Mammary microvascular endothelial cell (primary cell): ENCODE measurements at places on chromosomes 16 and 17. TPM values are rescaled to one million over a fixed set of nuclear protein-coding genes. Genes with fewer than 3 reads are reported as not detected.

Gene RPH3AL
- total RNA-seq, result 7.9 and 11.9 TPM in 2 replicates

Gene KCNG4
- not detected in 2 replicates for total RNA-seq

Gene RMI2
- total RNA-seq, result 13.1 and 15.9 TPM in 2 replicates

Gene MXRA7
- 235 and 238 TPM in 2 replicates for total RNA-seq

Gene PDK2
- 9.1 and 12.8 TPM in 2 replicates for total RNA-seq

Gene HS3ST3A1
- 0.07 TPM in 1 of 2 replicates, not detected in the other for total RNA-seq

Gene ENPP7
- total RNA-seq, result not detected in 2 replicates

Gene CTRB1
- total RNA-seq, result not detected in 2 replicates

Gene GJC1
- total RNA-seq, result 10.5 and 11.0 TPM in 2 replicates

Gene TBC1D26
- not detected in 2 replicates for total RNA-seq

Gene PPP1R27
- not detected in 2 replicates for total RNA-seq

Gene KRT33B
- not detected in 2 replicates for total RNA-seq

Gene MARVELD3
- not detected in 2 replicates for total RNA-seq

Gene CYB5B
- 66.2 and 68.4 TPM in 2 replicates for total RNA-seq

Gene CRYBA1
- not detected in 2 replicates for total RNA-seq

Gene SPNS2
- total RNA-seq, result 69.0 and 75.5 TPM in 2 replicates

Gene MPV17L
- total RNA-seq, result 0.13 and 0.34 TPM in 2 replicates

Gene USP6
- not detected in 2 replicates for total RNA-seq

Gene RAD51D
- total RNA-seq, result 10.5 and 16.7 TPM in 2 replicates

Gene CACNG1
- not detected in 2 replicates for total RNA-seq

Gene DRC3
- total RNA-seq, result 0.84 and 1.6 TPM in 2 replicates

Gene ABCC3
- total RNA-seq, result 0.64 and 1.2 TPM in 2 replicates

Gene CACNG3
- not detected in 2 replicates for total RNA-seq
